ENCODE measurements at places on chromosomes 2 and 18.
A peak's percentile ranks its signal among the peaks of the same experiment; 100 is the strongest.

- no peak for DNase-seq
These were observed 9.1 kb downstream of the RFTN2 start for GRCh38 chr2:197666277-197666676.

- DNase-seq: no peak
These were observed 100.4 kb upstream of the DDX18 start for GRCh38 chr2:117714110-117714509.

- DNase-seq: no peak
These were observed 83.3 kb downstream of the PDE11A start for GRCh38 chr2:177989029-177989885.

- DNase-seq: no peak
These were observed 8.8 kb downstream of the PPP1R7 start for GRCh38 chr2:241159116-241159515.

DNA sequence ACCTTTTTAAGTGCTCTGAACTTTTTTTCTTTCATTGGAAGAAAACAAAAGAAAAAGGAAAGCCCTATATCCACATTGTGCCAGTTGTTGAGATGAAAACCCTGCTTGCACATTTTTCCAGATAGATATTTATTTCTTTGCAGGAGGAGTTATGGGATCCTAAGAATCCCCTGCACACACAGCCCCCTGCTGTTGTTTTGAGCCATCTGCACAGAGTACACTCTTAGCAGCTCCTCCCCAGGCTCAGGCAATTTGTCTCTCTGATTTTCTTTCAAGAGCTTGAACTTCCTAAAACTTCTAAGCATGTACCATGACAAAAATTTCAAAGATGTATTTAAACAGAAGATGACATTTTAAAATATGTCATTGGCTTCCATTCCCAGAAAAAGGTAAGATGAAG is 436.9 kb downstream of the METTL4 start:
- no peak for DNase-seq

- peak; percentile 15 for DNase-seq
These were observed 83.7 kb downstream of the EN1 start for GRCh38 chr2:118763797-118764196.

GRCh38 chr18:57759650-57760049 is 43.5 kb downstream of the ATP8B1 start:
- peak; percentile 82 for DNase-seq

- DNase-seq: no peak
These were observed 271.7 kb downstream of the TWIST2 start for GRCh38 chr2:239119346-239120126.

- DNase-seq: no peak
These were observed 1.4 kb downstream of the KCNS3 start for GRCh38 chr2:17879913-17880274.

GRCh38 chr2:45498661-45499550 is 112.2 kb downstream of the SRBD1 start:
- DNase-seq: no peak

GRCh38 chr2:187316040-187316439 is 132.0 kb downstream of the CALCRL start:
- no peak for DNase-seq

- peak; percentile 61 for DNase-seq
These were observed 75.1 kb downstream of the AGPS start for GRCh38 chr2:177467646-177468045.

DNA sequence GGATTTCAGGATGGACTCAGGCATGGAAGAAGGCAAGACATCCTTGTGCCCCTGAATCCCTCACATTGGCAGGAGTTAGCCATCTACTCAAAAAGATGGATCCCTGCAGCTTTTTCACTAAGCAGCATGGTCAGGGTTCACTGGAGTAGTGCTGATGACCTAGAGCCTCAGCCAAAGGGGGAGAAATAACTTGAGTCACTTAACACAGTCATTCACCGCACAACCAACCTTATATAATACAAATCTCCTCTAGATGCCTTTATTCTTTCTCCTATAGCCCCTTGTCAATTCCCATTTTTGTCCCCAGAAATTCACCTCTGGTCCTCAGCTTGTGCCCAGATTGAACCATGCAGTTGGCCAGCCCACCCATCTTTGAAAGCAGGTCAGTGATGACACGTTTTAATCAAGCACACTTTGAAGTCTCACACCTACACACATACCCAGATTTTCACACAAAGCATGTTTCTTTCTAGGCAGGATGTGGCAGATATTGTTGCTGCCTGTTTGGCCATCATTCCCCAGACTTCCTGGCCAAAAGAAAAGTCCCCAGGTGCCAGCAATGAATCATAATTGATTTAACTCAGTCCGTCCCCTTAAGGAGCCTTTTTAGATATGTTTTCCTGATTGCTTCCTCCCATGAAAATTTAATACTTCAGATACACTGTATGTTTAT is 84.2 kb downstream of the LBH start:
- DNase-seq: no peak

- DNase-seq: no peak
These were observed 144.2 kb upstream of the ID2 start for GRCh38 chr2:8537562-8538155.

DNA sequence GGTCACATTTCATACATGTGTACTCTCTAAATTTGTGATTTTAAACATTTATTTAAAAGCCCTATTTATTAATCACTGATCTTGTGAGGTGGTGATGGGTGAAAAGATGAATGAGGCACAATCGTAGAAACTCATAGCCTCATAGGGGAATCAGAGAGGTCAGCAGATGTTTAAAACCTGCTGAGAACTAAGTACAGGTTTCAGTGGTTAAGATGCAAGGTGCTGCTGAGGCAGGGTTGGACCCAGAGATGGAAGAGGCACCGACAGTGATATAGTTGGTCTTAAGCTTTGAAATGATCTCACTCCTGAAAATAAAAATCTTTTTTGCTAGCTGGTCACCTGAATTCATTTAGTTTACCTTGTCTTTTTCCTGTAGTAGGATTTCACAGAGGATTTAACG is 49.6 kb downstream of the LINC00305 start:
- DNase-seq: no peak

DNA sequence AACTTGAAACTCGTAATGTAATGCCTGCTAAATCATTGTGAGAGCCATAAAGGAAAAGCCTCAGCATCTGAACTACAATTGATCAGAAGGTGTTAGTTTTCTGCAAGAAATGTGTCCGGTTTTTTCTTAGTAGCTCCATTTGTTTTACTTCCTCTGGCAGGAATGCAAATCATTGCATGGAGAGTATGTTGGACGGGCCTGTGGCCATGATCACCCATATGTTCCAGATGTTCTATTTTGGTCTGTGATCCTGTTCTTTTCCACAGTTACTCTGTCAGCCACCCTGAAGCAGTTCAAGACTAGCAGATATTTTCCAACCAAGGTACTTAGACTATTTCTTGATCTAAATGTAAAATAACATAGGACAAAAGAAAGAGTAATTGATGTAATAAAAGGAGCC is 126.6 kb downstream of the DPP4 start:
- peak; percentile 24 for DNase-seq

GRCh38 chr18:23918395-23919032 is 96.0 kb upstream of the TTC39C start:
- peak; percentile 56 for DNase-seq

- DNase-seq: no peak
These were observed 18.3 kb upstream of the SERPINB3 start for GRCh38 chr18:63679820-63680606.

- peak; percentile 8 for DNase-seq
These were observed 138.8 kb downstream of the BCL11A start for GRCh38 chr2:60414495-60415138.

- no peak for DNase-seq
These were observed 38.6 kb upstream of the GPAT2 start for GRCh38 chr2:96073170-96073775.

DNA sequence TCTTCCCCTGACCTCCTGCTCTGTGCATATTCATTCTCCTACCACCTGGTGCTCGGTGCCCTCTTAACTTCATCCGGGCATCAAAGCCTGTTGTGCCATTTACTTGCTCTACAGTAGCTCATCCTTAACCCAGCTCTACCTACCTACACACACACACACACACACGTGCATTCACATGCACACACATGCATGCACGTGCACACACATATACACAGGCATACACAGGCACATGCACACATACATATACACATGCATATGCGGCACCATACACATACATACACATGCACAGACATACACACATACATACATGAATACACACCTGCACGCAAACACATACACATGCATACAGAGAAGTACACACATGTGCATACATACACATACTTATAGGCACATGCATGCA is 14.5 kb downstream of the MAL start:
- DNase-seq: no peak

- no peak for DNase-seq
These were observed 39.6 kb upstream of the KLF7 start for GRCh38 chr2:207205173-207205957.

GRCh38 chr2:42141687-42142546 is 27.2 kb upstream of the EML4 start:
- DNase-seq: peak; percentile 69

DNA sequence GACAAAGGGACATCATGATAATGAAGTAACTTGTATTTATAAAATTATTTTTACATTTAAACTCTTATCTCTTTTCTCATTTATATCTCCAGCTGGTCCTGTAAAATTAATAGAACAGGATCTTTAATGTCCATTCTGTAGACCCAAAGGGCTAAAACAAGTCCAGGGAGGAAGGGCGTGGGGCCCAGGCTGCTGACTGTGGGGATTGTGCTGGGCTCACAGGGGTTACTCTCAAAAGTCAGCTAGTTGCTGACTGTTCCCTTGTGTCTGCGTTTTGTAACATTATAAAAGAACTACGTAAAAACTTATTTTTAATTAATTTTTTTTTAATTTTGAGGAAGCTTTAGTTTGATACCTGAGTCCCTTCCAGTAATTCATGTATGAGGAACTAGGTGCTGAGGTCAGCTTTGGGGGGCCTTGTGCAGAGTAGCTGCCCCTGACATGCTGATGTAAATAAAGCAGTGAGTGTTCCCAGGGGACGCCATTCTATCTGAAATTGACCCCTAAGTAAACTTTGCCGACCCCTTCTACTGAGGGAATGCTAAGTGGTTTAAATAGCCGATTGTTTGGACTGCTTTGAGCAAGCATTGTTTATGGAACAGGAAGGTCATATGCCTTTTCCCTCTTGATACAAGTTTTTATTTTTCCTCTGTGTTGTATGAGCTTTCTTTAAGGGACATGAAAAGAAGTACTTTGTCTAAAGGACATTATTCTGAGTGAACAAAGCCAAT is 56.4 kb downstream of the MERTK start:
- DNase-seq: no peak

DNA sequence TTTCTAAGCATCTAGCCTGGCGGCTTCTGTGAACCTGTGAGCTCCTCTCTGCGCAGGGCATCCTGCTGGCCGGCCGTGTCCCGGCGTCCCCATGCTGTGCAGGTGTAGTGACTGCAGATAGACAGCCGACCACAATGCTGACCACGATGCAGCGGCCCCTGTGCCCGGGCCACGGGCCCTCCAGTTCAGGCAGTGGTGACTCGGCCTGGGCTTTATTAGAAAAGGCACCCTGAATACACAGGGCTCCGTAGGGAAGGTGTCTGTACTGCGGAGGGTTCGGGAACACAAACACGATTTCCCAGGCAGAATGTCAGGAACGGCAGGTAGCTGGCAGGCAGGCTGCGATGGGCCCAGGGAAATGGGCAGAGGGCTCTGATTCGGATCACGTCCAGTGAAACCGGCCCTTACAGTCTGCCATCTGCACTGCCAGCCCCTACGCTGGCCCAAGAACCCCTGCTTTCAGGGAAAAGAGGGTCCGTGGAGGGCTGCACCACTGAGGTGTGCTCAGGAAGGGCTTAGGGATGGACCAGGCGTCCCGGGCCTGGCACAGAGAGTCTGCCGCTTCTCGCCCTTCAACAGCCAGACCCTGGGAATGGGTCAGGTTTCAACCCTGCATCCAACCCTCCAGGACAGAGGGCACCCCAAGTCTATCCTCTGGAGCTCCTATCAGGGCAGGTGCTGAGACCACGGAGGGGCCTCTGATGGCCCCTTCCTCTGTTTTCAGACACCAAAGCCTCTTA is 196.5 kb downstream of the HDAC4 start:
- DNase-seq: no peak

DNA sequence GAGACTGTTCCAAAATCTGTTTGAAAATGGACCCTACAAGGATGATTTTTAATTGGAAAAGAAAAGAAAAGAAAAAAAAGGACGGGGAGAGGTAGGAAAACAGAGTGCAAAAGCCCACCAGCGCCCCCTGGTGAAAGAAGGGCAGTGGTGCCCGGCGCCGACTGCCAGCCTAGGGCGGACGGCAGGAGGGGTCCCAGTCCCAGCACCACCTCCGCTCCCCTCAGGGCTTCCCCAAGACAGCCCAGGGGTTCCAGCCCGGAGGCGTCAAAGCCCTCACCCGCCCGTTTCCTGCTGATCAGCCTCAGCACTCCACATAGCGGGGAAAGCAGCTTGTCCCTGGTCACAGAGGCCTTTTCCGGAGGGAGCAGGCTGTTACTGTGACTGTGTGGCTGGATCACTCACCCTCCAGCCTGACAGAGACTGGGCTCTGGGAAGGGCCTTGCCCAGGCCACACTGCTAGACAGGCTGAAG is 213.9 kb downstream of the TFCP2L1 start:
- DNase-seq: peak; percentile 43

- no peak for DNase-seq
These were observed 368.7 kb downstream of the ZNF516 start for GRCh38 chr18:76126327-76126726.

DNA sequence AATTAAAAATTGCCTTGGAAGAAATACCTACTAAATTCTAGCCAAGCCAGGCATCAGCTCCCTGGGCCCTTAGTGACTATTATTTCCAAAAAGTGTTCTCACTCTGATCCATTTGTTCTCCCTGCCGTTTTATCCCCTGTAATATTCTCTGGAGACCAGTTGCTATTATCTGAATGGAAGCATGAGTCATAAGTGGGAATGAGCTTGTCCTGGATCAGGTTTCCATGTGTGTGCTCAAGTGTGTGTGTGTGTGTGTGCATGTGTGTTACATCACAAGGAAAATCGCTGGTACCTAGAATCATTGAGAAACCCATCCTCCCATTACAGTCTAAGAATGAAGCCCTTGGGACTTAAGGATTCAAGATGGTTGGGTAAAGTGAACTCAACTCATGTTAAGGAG is 130.3 kb upstream of the CXCR4 start:
- peak; percentile 70 for DNase-seq

DNA sequence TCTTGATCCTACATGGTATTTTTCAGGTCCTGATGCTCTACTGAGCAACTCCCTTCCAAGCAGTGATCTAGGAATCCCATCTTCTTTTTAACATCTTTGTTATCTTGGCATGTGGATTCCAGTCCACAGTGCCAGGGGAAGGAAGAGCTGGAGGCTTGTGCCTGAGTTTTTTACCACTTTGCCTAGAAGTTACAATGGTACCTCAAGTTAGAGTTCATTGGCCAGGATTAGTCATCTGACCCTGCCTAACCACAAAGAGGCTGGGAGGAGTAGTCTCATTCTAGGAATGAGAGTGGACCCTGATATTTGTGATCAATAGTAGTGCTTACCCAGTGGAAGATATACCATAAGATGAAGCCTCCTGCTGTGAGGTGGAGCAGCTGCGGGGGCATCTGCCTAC is 109.3 kb downstream of the ADCYAP1 start:
- DNase-seq: peak; percentile 35

- no peak for DNase-seq
These were observed 165.0 kb downstream of the PLCL1 start for GRCh38 chr2:197969391-197969893.

- peak; percentile 82 for DNase-seq
These were observed 552.9 kb upstream of the TNP1 start for GRCh38 chr2:217412721-217413120.
